ENCODE measurements at places on chromosomes 5 and 9.

DNA sequence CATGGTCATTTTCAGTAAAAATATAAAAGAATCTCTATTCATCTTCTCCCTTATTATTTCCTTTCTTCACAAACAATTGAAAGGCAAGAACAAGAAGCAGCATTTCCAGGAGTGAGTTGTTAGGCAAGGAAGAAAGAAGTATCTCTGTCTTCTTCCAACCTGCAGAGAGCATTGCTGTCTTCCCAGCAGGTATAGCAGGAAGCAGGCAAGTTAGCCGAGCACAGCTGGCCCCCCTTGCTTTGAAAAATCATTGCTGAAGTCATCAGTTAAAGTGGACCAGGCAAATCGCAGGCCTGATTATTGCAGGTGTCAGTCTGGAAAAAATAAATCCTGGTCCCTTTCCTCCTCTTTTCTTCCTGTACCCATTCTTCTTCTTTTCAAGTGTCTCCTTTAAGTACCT lies 353.1 kb upstream of the BRINP1 start:
- DNase-seq = no peak

- DNase-seq = peak; percentile 67
Observed at GRCh38 chr9:136485049-136486045, 2.5 kb upstream of the SEC16A start.

DNA sequence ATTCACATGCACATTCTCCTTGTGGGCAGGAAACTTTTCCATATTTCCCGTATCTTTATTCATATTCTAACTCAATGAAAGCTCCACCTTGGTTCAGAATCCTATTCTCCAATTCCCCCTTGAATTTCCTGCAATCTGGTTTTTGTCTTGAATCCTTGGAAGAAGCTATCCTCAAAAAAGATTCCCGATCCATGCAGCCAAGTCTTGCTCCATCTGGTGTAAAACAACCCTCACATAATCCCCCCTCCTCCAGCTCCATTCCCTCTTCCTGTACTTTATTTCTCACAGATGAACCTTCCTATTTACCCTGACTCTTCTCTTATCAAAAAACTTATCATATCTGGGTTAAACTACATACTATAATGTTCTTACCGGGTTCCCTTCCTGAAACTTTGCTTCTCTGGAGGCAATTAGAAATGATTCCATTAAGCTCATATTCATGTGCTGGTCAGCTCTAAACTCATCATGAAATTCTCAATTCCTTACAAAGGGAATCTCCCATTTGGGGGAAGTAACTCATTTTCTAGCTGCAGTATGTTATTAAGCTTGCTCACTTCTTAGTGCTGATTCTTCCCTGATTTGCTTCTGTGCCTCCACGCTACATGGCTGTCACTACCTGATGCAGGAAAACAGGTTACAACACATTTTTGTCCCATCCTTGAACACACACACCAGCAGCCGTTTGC lies 81.7 kb downstream of the GNAQ start:
- DNase-seq = no peak

DNA sequence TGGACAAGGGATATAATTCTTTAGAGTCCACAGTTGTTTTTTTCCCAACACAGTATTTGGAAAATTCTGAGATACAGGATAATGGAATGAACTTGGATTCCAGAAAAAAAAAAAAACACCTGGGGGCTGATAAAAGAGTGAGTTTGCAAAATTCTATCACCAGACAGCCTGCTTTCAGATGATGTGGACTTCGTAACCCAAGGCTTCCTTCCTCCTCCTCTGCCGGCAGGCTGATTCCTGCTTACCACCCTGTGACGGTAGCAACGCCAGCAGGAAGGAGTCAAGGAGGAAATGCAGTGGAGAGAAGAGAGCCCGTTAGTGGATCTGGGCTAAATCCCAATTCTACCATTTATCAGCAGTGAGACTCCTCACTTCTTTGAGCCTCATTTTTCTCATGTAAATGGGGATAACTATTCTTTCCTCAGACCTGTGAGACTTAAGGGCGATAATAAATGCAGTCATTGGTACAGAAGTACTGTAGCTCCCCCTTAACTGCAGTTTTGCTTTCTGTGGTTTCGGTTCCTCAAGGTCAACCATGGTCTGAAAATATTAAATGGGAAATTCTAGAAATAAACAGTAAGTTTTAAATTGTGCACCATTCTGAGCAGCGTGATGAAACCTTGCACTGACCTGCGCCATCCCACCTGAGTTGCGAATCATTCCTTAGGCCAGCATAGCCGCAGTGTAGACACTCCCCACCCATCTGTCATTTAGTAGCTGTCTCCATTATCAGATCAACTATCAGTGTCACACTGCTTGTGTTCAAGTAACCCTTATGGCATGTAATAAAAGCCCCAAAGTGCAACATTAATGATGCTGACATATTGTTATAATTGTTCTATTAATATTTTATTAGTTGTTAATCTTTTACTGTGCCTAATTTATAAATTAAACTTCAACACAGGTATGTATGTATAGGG lies 71.4 kb downstream of the DCP2 start:
- no peak for DNase-seq

- DNase-seq = no peak
Observed at GRCh38 chr5:124040799-124041198, 528.8 kb downstream of the CSNK1G3 start.

DNA sequence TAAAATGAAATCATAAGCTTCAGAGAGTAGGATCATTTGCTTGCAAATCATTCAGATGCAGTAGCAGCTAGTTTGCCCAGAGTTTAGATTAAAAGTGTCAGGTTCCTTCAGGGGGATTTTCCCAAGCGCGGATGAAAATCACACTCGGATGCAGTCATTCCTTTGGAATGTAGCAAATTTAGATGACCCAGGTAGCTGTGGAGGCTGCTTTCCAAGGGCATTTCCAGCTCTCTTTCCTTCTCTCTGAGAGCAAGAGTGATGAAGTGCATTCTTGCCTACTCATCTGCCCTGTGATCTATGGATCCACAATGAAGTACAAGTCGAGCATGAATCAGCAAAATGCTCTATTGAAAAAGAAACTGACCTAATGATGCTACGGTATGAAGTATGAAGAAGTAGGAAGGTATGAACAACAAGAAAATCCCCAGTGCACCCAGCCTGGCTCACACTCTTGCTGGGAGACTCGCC lies 200.2 kb downstream of the PLK2 start:
- no peak for DNase-seq

GRCh38 chr5:8060953-8061429 lies 192.0 kb downstream of the MTRR start:
- DNase-seq = no peak

DNA sequence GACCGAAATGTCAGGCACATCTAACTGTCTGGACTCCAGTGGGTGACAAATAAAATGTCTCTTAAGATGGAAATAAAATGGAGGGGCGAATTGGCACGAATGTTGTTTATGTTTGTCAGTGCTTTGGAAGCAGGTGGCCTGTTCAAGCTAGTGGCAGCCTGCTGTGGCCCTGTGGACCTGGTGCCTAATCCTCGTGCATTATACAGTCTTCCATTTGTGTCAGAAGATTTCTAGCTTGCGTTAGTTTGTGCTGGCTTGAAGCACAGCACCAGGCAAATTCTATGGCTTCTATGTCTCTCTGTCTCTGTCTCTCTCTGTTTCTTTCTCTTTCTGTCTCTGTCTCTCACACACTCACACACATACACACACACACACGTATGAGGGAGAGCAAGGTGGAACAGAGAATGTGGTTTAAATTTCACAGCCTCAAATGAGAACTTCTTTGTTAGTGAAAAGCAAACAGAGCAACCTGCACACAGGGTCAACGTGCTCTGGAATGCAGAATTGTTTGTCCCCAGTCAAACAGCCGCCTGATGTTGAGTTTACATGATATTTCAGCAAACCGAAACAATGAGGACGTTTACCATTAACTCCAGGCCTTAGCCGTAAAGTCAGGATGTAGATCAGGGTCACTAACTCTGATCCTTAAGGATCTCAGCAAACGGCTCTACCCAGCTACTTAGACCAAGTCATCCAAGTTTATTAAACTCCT lies 39.0 kb upstream of the CD180 start:
- DNase-seq = no peak

- no peak for DNase-seq
Observed at GRCh38 chr9:4553951-4554381, 63.7 kb downstream of the SLC1A1 start.

DNA sequence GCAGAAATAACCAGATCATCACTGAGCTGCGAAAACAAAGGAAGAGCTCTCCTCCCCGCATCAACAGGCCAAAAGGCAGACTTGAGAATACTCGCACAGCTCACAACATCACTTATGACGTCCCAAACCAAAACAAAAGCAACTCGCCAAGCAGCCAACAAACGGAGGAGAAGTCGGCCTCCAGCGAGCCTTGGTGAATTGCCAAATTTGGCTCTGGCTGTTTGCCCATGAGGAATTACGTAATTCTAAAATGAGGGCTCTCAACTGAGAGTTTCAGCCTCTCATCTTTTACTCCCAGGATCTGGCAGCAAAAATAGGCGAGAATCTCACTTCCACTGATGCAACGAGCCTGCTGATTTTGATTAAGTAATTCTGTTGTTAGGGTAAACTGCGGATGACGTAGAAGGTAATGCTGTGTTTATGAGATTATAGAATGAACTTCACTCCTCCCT lies 51.7 kb upstream of the SEMA6A start:
- no peak for DNase-seq

DNA sequence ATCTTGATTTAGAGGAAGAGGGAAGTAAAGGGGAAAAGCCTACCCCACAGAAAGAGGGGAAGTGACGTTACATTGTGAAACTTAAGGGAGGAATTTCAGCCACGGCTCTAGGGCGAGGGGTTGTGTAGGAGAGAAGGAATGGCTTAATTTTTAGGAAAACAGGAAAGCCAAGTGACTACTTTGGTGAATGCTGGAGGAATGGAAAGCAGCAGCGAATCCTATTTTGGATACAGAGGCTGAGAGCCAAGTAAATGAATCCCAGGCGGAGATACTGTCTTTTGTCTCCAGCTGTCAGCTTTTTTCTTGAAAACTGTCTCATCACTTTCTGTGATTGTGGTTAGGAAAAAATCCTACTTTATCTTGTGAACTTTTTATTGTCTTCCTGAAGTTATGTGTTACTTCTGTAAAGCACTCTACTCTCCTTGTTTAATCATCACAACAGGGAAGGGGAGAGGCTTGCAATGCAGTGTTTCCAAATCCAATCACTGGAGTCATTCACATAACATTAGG lies 188.4 kb downstream of the TSSK1B start:
- DNase-seq = no peak

GRCh38 chr9:75120686-75121085 lies 32.4 kb downstream of the OSTF1 start:
- no peak for DNase-seq

Data from stimulated activated CD8-positive, alpha-beta memory T cell treated with anti-CD3 and anti-CD28 coated beads, Interleukin-15, amount 100 ng/mL, for 4 hours (primary cell).